Activated CD4-positive, CD25-positive, alpha-beta regulatory T cell treated with anti-CD3 and anti-CD28 coated beads, Interleukin-2, amount 50 U/mL, for 24 hours (primary cell): ENCODE measurements at places on chromosomes 12 and 14.

DNA sequence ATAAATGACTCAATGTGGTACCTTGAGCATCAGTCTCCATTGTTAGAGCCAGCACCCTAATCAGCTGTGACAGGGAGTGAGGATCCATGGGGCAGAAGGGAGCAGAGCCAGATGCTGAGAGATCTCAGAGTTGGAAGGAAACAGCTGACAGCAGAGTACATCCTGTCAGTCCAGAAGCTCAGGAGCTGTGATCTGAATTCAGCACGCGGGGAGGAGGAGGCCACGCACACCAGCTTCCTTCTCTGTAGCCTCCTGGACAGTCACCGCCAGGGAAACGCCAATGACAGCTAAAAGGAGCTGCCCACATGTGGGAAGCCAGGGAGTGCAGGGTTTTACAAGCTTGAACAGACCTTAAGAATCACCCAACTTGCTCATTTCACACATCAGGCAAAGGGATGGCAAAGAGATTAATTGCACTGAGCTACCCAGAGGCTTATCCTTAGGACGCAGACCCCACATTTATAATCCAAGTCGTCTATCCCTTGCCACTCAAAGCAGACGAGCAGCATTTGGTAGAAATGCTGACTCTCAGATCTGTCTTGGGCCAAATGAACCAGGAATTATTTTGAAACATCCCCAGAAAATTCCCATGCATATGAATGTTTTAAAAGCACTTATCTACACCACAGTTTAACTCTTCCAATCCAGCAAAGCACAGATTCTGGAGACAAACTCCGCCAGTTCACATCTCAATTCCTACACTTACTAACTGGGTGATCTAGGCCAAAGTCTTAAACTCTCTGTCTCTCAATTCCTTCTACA, 322.6 kb upstream of the TMTC1 start:
- ATAC-seq, result no peak

GRCh38 chr12:131378176-131378842, 332.6 kb upstream of the SFSWAP start:
- no peak for ATAC-seq

DNA sequence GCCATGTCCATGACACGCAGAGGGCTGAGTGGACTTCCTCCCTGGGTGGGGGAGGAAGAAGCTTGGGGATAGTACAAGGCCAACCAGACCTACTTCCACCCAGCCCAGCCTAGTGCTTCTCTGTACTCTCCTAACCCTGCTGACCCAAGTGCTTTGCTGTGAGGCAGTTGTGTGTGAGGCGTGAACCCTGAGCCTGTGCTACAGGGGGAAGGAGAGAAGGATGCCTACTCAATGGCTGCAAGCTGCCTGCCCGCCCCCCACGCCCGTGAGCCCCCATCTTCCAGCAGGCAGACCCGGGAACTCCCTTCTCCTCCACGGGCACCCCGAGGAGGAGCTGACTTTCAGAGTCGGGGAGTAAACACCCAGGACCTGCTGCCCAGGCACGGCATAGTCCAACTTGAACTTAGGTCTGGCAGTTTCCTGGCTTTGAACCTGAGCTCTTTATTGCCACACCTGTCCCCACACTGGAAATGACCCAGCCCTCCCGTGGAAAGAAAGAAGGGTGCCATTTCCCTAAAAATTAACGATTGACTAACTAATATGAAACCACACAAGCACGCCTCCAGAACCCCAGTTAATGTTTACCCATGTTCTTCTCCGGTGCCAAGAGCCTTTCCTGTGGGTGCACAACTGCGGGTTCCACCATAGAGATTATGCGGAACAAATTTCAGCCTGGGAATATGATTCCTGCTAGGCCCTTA, 10.8 kb downstream of the ALDH2 start:
- no peak for ATAC-seq

GRCh38 chr12:61956545-61956944, 303.7 kb upstream of the USP15 start:
- no peak for ATAC-seq

GRCh38 chr12:42284157-42284556, 41.7 kb downstream of the ZCRB1 start:
- no peak for ATAC-seq

DNA sequence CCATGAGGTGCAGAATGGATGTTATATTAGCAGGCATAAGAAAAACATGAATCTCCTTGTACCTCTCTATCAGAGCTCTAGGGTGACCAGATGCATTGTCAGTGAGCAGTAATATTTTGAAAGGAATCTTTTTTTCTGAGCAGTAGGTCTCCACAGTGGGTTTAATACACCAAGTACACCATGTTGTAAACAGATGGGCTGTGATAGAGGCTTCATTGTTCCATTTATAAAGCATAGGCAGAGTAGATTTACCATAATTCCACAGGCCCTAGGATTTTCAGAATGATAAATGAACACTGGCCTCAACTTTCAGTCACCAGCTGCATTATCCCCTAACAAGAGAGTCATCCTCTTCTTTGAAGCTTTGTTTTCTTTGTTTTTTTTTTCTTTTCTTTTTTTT, 185.2 kb downstream of the ERC1 start:
- ATAC-seq, result no peak

DNA sequence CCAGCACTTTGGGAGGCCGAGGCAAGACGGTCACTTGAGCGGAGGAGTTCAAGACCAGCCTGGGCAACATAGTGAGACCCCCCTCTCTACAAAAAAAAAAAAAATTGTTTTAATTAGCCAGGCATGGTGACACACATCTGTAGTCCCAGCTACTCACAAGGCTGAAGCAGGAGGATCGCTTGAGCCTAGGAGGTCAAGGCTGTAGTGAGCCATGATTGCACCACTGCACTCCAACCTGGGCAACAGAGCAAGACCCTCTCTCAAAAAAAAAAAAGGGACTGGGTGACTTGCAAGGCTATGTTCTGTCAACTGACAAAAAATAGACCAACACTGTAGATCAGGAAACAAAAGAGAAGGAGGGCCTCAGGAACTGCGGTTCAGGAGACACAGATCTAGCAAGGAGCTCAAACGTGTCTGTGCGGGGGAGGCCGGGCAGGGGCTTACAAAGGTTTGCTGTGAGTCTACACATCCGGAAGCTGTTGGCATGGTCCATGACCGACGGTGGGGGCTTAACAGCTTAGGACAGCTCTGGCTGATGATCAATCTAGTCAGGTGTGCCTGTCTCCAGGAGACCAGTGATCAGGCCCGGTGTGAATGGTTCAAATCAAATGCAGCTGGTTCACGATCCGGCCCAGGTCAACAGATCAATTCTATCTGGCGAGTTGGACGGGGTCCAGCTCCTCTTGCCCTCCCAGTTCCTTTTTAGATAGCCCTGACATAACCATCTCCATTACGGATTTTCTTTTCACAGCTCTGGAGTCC, 31.7 kb upstream of the INF2 start:
- no peak for ATAC-seq

GRCh38 chr12:102781117-102781516, 135.9 kb downstream of the PAH start:
- ATAC-seq, result no peak

- ATAC-seq, result no peak
Measured at GRCh38 chr12:45388545-45388944, 172.7 kb downstream of the ANO6 start.
